ENCODE measurements at places on chromosomes 2 and 18.

- no peak for DNase-seq
Observed at GRCh38 chr2:184304006-184304405, 294.3 kb upstream of the ZNF804A start.

DNA sequence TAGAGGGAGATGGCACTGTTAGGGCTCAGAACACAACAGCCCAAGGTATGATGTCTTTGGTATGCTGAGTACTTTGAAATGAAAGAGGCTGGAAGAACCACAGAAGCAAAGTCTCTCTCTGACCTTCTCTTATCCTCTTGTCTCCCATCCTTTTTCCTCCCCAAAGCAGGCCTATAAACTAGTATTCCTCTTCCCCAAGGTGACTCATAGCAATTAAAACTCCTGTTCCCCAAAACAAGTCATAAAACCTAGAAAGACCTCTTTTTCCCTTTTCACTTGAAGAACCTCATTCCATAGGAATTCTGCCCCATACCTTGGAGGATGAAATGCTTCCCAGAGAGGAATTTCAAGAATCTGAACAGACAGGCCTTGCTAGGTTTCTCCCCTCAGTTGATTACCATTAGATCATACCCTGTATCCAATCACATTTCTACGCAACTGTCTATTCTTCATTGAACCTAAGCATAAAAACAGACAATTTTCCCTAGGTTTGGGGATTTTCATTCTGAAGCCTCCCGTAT, 25.7 kb downstream of the MDH1 start:
- DNase-seq = no peak

- DNase-seq = no peak
Observed at GRCh38 chr18:49692906-49693716, 120.2 kb downstream of the ACAA2 start.

GRCh38 chr2:16664809-16665747, 556 bp downstream of the CYRIA start:
- no peak for DNase-seq

DNA sequence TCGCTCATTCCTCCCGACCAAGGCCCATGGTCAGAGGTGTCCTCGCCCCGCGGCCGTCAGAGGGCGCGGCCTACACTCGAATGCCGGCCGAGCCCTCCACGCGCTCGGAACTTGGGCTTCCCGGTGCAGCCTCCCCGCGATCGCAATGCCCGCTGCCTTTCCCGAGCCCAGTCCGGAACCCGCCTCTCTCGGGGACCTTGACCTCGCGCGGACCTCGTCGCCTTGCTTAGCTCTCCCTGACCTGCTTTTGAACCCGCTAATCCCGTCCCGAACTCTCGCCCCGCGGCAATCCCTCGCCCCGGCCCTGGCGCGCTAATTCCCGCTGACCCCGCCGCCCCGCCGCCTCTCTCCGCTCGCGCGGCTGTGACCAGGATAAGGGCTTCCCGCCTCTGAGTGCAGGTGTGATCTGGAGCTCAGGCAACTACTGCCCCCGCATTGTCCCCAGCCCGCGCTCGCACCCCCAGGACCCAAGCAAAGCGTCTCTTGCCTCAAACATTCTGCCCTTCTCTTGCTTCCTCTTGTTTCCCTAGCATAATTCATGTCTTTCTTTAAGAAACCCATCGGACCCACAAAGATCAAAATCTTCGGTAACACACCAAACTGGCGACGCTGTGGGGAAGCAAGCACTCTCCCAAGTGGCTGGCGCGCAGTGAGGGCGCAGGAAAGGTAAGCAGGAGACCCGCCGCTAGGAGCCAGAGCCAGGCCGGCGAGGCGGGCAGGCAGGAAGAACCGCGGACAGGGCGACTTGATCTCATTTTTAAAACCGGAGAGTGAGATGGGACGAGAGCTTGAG, 46.6 kb upstream of the ATP6V1B1 start:
- peak; percentile 16 for DNase-seq

- DNase-seq = no peak
Observed at GRCh38 chr2:30915486-30915885, 108.2 kb upstream of the CAPN13 start.

- no peak for DNase-seq
Observed at GRCh38 chr18:36805105-36805504, 23.7 kb downstream of the TPGS2 start.

DNA sequence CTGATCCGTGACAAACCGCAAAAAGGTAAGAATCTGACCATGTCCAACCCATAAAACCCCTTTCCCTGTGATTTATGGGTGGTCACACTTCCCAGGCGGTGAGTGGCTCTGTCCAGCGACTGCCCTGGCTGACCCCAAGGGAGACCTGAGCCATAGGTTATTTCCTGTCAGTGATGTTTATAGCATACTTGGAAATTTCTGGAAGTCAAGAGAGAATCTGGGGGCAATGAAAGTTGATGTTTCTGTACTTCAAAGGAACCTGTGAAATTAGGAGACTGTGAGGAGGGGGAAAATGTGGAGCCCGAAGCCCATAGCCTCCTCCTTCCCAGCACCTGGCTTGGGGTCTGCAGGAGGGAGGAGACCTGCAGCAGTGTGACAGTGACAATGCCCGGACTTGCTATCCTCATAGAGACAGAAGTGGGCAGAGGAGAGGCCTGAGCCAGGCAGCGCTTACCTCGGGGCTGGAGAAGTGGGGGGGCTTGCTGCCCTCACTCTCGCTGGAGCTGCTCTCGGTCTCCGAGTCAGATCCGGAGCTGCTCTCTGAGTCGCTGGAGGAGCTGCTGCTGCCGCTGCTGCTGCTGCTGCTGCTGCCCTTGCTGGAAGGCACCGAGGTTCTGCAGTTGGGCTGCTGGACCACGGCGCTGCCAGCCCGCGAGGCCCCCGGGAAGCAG, 111.3 kb upstream of the REV1 start:
- no peak for DNase-seq

DNA sequence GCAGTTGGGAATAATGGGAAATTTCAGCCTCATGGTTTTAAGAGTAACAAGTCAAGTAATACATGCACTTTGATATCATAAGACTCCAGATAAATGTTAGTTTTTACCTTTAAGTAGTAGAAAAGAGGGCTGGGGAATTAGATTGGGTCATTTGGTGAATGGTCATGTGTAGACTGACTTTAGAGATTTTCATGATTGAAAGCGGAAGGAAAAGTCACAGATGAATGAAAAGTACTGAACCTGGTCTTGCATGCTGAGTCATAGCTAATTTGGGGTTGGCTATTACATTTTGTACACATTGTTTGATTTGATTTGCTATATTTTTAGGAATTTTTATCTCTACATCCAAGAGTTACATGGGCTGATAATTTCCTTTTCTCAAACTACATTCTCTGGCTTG, 539.4 kb upstream of the SPHKAP start:
- DNase-seq = no peak

DNA sequence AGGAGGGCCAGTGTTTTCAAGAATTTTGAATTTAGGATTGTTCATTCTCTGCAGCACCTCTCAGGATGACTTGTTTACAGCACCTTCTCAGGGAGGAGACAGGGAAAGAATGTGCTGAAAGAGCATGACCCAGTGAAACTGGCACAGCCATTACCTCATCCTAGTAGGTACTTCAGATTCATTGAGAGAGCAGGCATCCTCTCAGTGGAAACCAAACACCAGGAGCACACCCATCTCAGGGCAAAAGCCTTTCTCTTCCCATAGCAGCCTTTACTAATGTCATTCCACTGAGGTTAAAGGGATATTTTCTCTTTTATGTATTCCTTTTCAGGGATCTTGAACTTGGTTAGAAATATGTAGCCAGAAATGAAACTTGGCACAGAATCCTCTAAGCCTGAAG, 2.6 kb downstream of the MAP2 start:
- DNase-seq = no peak

DNA sequence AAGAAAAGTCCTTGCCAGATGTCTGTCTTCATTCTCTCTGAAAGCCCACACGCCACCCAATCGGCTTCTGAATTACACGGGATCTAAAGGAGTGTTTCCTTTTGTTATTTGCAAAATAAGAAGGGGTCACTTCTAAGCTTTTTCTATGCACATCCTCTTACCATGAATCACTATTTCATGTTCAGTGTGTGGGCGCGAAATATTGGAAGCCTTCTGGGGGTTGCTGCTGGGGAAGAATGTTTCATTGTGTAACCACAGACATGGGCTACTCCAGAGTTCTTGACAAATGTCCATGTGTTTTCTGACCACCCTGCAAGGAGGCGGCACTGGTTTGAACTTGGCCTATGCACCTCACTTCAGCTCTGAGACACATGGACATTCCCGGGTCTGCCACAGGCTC, 133.6 kb upstream of the APCDD1 start:
- no peak for DNase-seq

Measured in GM10248 (cell line).